ENCODE measurements at places on chromosomes 7 and 10. TPM values are rescaled to one million over a fixed set of nuclear protein-coding genes. Genes with fewer than 3 reads are reported as not detected.

Gene NPM3
- 157 TPM for total RNA-seq

Gene SAP25
- 10.1 TPM for total RNA-seq

Gene GOLGA7B
- 1.8 TPM for total RNA-seq

Gene OR6V1
- not detected for total RNA-seq

Gene KCNH2
- total RNA-seq, result not detected

All from natural killer cell treated with Interleukin-12 subunit alpha and Interleukin-12 subunit beta and Interleukin-15 and Interleukin-18, amount 100 ng/mL, for 72 hours (primary cell).